Suppressor macrophage treated with lipopolysaccharide for 1 hour (primary cell): ENCODE measurements at places on chromosomes 6 and 20.

DNA sequence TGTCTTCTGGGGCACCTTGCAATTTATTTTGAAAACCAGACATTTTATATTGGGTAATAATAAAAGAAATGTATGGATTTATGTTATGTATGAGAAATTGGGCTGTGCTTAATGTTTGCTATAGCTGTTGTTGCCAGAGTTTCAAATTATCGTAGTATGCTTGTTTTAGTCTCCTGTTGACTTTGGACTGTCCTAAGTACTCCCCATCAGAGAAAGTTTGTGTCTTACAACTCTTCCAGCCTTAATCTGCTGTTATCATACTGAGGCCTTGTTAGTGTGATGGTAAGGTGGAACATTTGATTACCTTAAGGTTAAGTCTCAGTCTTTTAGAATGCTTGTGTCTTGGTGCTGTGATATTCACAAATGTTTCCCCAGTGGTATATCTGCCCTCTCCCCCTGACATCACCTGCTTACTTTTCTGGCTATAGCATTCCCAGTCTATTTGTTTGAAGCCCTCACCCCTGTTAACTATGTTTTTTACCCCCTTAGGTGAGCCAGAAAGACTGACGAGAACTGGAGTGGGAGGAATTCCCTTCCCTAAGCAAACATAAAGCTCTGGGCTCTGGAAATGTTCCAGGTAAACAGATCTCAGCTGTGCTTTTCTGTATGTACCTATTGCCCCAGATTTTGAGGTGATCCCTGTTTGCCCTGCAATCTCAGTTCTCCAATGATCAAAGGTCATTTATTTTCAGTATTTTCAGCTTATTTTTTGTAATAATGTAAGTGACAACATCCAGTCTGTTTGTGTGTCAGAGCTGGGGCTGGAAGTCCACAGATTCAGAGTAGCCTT lies 581.1 kb upstream of the CITED2 start:
- DNase-seq, result no peak

DNA sequence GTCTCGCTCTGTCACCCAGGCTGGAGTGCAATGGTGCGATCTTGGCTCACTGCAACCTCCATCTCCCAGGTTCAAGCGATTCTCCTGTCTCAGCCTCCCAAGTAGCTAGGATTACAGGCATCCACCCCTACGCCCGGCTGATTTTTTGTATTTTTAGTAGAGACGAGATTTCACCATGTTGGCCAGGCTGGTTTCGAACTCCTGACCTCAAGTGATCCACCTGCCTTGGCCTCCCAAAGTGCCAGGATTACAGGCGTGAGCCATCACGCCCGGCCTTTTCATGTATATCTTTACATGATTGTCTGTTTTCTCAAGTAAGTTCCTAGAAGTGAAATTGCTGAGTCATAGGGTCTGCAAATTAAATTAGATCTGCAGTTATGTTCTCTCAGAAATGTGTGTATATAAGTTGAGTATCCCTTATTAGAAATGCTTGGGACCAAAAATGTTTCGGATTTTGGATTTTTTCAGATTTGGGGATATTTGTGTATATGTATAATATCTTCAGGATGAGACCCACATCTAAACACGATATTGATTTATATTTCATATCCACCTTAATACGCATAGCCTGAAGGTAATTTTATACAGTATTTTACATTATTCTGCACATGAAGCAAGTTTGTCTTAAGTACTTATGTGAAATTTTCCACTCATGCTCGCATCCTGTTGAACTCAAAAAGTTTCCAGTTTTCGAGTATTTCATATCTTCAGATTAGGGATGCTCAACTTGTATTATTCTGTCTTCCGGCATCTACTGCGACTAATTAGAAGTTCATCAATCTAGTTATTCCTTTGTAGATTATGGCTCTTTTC lies 40.4 kb downstream of the TAB2 start:
- no peak for DNase-seq

- no peak for DNase-seq
Observed at GRCh38 chr20:48124960-48125359, 339.7 kb upstream of the SULF2 start.

- DNase-seq, result no peak
Observed at GRCh38 chr20:59603781-59604541, at the start of gene PHACTR3. TSS of gene PHACTR3 (plus strand) at chr20:59604540. CDS start at chr20:59605015, 475 bp downstream.

DNA sequence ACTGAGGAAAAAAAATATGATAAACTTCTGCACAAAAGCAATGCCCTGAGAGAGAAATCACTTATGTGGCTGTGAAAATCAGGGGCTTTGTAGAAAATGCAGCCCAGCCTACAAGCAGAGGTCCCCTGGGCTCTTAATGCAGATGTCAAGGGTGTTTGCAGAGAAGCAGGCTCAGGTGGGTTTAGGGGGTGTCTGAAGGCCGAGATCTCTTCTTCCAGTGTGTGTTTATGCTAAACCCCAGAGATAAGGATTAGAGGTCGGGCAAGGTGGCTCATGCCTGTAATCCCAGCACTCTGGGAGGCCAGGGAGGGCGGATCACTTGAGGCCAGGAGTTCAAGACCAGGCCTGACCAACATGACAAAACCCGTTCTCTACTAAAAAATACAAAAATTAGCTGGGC lies 78.5 kb downstream of the TMEM242 start:
- DNase-seq, result no peak

DNA sequence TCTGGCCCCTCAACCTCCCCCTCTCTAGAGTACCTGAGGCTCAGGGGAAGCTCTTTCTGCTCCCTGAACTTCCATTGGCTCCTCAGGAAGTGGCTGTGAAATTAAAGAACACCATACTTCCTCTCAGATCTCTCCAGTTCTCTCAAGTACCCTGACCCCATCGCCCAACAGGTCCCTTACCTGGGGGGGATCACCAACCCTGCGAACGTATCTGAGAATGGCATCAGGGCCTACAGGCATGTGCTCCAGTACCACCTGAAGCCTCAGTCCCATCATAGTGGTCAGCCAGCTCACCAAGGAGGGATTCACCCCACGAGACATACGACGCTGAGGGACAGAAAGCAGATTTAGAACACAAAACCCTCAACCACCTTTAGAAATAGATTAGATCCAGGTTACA lies 11.8 kb downstream of the BAG6 start:
- no peak for DNase-seq

GRCh38 chr6:16840291-16840690 lies 79.0 kb upstream of the ATXN1 start:
- DNase-seq, result no peak

DNA sequence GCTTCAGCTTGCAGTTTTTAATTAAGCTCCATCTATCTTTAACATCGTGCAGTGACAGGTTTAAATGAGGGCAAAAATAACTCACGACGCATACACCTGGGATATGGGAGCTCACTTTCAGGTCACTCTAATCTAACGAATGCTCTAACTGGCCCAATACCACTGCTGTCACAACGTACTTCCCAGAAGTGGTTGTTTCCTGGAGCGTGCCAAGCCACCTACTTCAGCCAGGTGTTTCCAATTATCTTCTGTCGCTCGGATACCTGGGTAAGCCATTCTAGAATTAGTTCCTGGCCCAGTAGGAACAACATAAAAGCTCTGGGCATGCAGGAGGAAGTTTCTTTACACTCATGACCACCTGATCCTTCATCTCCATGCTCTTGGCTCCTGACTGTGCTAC lies 147.4 kb downstream of the FOXC1 start:
- no peak for DNase-seq

DNA sequence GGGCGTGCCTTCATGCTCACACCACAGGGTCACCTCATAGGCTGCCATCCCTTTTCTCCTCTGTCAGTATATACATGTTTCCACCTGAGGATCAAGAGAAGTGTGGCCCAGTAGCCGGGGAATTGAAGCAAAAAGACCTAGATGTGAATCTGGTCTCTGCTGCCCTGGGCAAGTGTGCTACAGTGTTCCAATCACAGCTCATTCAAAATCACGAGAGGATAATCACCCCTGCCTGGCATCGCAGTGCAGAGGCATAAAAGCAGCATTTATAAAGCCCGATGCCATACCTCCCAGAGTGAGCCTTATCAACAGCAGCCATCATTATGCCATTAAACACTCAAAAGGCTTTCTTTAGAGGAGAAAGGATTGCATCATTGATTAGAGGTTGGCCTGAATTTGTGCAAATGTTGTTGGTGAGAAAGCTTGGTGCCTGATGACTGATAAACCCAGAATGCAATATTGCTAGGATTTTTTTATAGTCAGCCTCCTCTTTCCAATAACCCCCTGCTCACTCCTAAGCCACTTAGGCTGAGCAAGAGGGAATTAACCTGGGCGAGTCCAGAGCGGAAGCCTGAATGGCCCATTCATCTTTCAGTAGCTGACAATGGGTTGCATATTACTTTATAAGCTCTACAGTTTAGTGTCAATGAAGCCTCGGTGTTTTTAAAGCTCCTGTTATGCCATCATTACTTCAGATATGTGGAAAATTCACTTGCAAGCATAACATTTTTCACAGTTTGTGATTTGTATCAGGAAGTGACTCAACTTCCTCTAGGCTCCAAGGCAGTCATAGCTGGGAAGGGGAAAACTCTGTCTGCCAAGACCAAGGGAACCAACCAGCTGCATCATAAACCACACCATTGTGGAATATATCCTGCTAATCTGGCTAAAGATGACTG lies 92.5 kb upstream of the NXT1 start:
- DNase-seq, result peak; percentile 87

- no peak for DNase-seq
Observed at GRCh38 chr6:5172041-5172653, 87.0 kb downstream of the PPP1R3G start.

DNA sequence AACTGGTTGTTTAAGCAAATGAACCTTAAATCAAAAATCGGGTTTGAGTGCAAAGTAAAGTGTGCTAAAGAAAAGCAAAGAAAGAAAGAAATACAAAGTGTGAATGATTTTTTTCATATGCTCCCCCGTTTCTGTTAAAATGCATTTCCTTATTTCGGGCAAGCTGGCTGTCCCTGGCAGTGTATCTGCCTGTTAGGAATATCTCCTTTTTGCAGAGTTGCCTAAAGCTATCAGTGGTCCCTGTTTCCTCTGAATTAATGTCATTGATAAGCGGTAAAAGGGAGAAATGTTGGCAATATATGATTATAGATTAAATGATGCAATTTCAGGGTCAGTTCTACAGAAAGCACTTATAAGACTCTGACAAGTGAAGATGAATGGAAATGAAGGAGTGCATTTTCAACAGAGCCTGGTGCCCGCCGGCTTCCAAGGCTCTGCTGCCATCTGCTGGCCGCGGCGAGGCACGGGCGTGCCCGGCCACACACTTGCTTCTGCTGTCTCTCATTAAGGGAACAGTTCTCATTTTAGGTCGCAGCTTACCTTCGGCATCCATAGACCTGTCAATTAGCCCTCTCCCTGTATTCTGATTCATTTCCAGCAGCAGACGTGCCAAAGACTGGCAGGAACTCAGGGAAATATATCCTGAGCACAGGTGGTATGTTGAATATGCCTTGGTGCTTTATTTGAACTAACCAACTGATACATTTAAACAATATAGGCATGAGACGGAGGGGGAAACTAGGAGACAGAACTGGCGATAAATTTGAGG lies 381.9 kb downstream of the C6orf118 start:
- peak; percentile 27 for DNase-seq

- DNase-seq, result no peak
Observed at GRCh38 chr6:166752097-166752496, 125.0 kb upstream of the RPS6KA2 start.

- DNase-seq, result peak; percentile 35
Observed at GRCh38 chr6:28683945-28684538, 158.4 kb downstream of the GPX5 start.

- no peak for DNase-seq
Observed at GRCh38 chr6:10884245-10884972, 2.4 kb upstream of the SYCP2L start.

DNA sequence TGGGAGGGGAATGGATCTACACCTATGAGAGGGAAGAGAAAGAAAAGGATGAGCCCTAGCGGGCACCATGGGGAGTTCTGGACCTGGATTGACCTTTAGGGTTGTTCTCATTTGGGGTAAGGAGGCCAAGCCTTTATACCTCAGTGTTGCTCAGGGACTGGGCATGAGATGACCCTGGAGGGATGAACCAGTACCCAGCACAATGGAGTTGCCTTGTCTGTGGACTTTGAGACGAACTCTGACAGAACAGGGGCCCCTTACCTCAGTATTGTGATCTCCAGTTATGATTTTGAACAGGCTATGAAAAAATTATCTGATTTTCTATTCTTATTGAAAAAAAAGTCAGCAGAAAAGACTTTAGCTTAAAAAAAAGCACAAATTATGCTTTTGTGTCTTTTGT lies 88.6 kb downstream of the FOXA2 start:
- DNase-seq, result no peak

DNA sequence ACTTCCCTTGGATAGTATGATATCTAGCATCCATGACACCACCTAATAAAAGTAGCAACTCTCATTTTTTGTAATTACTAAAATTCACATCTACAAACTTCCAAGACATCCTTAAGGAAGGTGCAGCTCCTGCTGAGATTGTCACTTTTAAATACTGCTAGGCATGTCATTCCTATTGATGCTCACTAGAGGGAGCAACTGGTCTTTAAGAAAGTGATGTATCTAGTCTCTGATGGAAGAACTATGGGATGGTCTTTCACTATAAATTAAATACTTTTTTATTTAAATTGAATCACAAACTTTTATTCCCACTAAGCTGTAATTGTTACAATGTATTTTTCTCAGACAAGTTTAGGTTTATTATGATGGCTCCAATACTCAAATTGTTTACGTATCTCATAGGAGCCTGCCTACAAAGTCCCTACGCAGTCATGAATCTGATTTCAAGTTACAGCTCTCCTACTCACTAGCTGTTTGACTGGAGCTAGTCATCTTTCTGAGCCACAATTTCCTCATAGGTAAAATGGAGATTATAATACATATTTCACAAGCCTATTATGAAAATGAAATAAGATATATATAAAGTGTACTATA lies 8.1 kb upstream of the TSPYL1 start:
- DNase-seq, result peak; percentile 77

DNA sequence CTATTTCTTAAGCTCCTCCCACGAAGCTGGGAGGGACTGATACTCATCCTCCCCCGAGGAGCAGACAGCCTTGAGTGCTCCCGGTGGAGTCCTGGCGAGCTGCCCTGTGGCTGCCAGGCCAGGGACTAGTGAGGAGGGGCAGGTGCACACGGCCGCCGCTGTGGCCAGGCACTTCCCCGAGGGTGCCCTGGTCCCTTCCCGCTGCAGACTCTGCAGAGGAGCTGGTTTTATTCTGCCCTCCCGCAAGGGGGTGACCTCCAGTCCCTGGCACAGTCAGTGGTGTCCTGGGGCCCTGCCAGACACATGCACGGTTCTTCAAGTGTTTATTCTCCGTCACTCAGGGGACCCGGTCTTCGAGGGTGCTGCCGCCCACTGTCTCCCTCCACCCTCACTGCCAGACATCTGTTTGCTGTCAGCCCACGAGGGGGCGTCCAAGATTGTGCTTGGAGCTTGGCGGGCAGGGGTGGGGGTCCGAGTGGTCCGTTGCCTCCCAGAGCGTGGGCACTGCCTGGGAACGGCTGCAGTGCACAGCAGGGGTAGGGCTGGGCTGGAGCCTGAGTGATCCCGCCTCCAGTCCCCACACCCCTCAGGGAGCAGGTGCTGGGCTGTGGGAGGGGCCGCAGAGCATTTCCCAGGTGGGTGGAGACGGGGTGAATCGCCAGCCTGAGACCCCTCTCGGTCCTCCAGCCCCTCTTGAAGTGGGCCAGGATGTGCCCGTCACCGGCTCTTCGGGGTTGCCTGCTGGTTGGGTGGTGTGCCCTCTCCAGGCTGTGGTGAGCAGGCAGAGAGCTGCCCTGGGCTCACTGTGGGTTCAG lies 3.1 kb upstream of the CABLES2 start:
- peak; percentile 27 for DNase-seq
